Motor neuron (in vitro differentiated cells): ENCODE measurements at places on chromosomes 2 and 18.

GRCh38 chr2:177422271-177422670, 29.7 kb downstream of the AGPS start:
- ATAC-seq, result no peak

DNA sequence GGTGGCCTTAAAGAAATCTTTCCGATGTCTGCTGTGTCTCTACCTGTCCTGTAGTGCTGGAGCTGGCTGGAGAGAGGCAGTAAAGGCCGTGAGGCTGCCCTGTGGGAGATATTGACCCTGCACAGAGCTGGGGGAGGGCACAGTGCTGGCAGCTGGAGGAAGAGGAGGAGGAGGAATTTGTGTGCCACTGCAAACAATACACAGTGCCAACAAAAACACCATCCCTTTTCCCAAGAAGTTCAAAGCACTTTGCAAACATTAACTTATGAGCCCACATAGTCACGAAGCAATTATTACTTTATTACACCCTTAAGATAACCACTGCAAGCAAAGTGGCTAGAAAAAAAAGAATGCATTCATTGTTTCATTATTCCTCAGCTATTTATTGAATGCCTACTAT, 45.0 kb upstream of the CYTIP start:
- no peak for ATAC-seq

DNA sequence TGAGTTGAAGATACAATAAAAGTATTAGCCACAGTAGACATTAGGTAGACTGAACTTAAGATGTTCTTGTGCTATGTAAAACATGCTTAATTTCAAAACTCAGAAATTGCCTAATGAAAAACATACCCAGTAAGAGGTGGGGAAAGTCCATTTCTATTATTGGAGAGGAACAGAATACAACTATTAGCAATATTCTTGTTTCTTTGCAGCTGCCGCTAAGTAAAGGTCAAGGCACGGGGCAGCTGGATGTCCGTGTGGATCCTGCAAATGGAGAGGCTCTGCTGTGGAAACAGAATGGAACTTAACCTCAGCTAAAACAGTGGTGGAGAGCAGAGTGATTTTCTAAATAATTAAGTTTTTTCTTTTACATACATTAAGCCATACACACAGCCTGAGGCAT, 139.2 kb upstream of the ARHGAP28 start:
- no peak for ATAC-seq

GRCh38 chr2:85794491-85795121, 40.8 kb downstream of the ATOH8 start:
- peak; percentile 44 for ATAC-seq

DNA sequence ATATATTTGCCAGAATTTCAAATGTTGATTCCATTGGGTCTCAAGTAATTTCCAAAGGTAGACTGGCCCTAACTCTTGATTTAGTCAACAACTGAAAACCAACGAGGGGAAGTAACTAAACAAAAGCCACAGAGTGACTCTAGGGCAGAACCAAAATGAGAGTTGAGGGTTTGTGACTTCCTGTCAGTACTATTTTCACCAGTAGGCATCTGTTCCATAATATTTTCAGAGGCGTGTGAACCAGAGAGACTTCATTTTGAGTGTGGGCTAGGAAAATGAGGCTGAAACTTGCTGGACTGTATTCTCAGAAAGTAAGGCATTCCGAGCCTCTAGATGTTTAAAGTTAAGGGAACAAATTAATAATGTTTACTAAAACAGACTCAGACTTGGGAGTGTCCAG, 70.6 kb downstream of the GDF7 start:
- no peak for ATAC-seq

- ATAC-seq, result no peak
Observed at GRCh38 chr18:159037-159652, 788 bp downstream of the USP14 start.

GRCh38 chr2:120323214-120323613, 22.7 kb upstream of the INHBB start:
- ATAC-seq, result peak; percentile 19

- ATAC-seq, result no peak
Observed at GRCh38 chr2:99545066-99545465, 55.2 kb upstream of the REV1 start.

GRCh38 chr2:157771234-157771633, 104.9 kb downstream of the ACVR1 start:
- ATAC-seq, result no peak

DNA sequence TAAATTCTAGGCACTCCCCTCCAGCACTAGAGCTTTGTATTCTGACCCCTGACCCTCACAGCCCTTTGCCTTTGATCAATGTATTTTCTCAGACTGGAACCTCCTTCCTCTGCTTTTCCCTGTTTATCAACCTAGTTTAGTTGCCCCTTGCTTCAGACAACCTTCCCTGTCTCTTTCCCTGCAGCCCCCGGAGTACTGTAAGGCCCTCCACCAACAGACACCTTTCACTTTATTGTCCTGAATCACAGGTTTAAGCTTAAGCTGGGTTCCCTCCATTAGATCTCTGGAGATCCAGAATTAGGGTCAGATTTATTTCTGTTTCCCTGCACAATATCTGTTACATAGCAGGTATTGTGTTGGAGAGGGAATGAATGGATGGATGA, 140.2 kb downstream of the DDX1 start:
- no peak for ATAC-seq

- no peak for ATAC-seq
Observed at GRCh38 chr2:128390256-128390990, 71.8 kb upstream of the HS6ST1 start.

DNA sequence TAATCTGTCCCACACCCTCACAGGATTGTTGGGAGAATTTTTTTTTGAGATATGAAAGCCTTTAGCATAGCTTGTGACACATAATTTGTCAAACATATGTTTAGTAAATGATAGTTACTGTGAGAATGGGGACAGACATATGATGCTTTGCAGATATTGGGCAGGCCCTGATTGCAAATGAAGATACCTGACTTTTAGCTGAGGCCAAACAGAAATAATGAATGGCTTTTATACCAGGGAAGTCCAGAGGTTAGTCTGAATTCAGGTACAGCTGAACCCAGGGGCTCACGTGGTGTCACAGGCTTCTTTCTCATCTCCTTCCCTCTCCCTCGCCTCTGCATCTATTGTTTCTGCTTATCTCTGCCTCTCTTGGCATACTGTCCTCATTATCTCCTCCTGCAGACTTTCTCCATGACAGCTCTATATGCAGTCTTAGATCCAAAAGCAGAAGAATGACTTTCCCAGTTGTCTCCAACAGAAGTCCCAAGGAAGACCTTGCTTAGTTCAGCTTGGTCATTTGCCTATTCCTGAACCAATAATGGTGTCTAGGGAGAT, 4.9 kb upstream of the WNT10A start:
- no peak for ATAC-seq

GRCh38 chr2:124328397-124328796, 303.3 kb downstream of the CNTNAP5 start:
- no peak for ATAC-seq

GRCh38 chr2:238847419-238847801, 475 bp upstream of the TWIST2 start:
- peak; percentile 15 for ATAC-seq

DNA sequence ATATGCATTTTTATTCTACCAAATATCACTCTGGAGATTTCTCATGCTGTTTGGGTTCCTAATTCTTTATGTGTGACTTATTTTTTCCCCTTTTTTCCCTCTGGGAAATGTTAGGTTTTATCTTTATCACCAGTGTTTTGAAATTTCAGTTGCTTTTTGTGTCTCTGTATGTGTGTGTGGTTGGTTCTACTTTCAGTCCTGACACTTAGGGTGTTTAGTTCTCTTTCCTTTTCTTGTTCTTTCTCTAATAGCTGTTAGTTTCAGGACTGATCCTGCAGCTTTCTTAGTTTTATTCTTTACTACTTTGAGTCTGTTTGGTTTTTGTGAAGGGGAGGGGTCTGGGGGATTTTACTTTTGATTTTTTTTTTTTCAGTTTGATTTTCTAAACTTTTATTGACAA, 23.1 kb downstream of the PPM1B start:
- ATAC-seq, result no peak

- ATAC-seq, result no peak
Observed at GRCh38 chr18:10727477-10727876, 201.7 kb downstream of the NAPG start.

DNA sequence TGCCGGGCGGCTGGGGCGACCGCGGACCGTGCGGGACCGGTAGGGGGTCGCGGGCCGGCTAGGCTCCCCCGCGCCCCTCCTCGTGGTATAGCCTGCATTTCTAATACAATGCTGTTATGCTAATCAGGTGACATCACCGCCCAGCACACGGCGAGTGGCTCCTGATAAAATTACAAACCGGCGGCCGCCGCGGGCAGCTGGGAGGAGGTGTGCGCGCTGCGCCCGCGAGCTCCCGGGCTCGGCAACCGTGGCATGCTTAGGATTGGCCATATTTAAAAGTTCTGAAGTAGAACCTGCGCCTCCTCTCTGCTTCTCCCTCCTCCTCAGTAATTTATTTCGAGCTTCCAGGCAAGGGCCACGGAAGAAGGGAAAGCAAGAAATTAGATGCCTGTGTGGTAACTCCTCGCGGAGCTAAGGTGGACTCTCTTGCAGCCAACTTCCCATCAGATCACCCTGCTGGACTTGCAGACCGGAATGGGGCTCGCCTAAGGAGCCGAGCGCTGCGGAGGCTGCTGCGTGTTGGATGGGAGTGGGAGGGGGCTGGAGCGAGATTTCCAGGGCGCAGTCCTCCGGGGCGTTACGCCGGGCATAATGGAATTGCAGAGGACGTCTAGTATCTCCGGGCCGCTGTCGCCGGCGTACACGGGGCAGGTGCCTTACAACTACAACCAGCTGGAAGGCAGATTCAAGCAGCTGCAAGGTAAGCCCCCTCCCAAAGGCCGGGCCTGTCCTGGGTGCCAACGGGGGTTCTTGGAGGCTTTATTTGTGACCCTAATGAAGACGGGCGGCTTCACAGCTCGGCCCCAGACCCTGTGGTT, 102.3 kb downstream of the SPTBN1 start:
- peak; percentile 79 for ATAC-seq

DNA sequence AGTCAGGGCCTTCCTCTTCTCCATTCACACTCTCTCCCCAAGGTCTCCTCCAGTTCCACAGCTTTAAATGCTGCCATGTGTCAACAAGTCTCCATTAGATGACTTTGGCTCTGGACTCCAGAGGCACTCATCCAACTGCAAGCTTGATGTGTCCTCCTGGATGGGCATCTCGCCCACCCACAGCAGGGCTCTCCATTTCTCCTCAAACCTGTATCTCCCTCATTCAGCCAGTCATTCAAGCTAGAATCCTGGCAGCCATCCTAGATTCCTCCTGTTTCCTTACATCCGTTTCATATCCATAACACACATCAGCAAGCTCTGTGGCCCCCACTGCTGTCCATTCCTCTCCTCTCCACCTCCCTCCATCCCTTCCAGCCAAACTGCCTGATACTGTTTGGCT, 88.4 kb upstream of the AFF3 start:
- no peak for ATAC-seq

DNA sequence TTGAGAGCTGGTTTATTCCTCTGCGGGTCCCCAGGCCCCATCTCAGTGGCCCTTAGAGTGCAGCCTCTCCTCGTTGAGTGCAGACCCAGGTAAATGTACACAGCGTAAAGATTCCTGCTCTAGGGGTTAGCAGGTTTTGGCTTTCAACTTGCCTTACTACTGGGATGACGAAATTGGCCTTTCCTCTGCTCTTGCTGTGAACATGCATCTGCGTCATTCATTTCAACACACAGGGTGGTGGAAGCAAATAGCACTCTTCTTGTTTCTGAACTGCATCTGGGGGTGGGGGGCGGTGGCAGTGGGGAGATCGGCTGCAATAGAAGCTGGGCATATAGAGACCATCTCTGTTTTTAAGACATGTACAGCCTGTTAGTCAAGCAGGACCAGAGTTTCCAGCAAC, 16.5 kb upstream of the SLC16A14 start:
- ATAC-seq, result no peak

DNA sequence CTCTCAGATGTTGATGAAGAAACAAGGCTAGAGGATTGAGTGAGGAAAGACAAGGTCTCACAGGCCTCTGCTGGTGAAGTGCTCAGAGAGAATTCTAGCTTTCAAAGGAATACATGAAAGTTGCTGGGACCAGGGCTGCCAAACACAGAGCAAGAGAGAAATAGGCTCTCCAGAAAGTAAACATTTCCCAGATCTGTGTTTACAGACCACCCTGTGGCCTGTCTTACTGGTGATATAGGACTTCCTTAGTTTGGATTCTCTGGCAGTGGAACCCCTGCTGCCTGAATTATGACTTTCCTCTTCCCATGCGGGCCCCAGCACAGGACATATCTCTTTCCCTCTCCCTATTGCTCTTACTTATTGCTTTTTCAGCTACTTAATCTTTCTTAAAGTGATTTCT, 64.5 kb downstream of the TACR1 start:
- ATAC-seq, result peak; percentile 31

- no peak for ATAC-seq
Observed at GRCh38 chr2:160061944-160062291, 497 bp downstream of the PLA2R1 start.

GRCh38 chr2:203840655-203841205, 26.8 kb upstream of the CTLA4 start:
- ATAC-seq, result no peak

DNA sequence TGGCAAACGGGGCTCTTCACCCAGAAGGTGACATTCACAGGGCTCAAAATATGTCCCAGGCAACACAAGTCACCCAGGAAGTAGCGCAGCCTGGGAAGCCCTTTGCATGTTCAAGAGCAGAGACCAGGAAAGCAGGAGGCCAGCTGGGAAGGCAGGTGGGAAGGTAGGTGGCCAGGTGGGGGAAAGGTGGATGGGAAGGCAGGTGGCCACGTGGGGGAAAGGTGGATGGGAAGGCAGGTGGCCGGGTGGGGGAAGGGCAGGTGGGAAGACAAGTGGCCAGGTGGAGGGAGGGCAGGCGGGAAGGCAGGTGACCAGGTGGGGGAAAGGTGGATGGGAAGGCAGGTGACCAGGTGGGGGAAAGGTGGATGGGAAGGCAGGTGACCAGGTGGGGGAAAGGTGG, 102.7 kb downstream of the ZNF516 start:
- no peak for ATAC-seq

GRCh38 chr2:124559236-124559635, 534.1 kb downstream of the CNTNAP5 start:
- no peak for ATAC-seq

DNA sequence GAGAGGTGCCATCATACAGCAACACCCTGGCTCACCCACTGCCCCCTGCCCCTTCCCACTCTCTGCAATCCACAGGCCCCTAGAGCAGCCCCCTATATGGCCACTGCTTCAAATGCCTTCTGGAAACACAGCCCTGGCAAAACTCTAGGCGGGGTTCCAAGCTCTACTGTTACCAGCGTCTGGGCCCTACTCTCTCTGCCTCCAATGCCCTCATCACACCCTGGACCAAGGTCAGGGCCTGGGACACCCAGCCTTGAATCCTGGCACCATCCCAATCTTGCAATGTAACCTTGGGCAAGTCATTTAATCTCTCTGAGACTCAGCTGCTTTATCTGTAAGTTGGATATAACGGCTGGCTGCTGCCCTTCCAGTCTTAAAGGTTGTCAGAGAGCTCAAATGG, 39.2 kb upstream of the LOXHD1 start:
- ATAC-seq, result no peak

DNA sequence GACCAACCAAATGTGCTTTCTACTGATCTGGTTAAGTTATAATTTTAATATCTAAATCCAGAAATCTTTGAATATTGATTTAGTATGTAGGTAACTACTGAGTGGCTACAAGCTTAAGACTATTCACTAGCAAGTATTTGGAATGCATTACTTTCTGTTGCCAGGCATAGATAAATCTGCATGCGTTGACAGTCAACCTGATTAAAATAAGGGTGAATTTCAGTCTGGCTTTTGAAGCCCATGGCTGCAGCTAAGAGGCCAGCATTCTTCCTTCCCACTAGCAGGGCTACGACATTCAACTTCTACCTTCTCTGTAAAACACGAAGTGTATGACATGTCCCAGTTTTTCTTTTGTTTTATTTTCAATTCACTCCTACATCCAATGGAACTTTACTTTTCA, 340.6 kb downstream of the EPHA4 start:
- ATAC-seq, result no peak

GRCh38 chr2:204110338-204110741, 173.8 kb downstream of the ICOS start:
- no peak for ATAC-seq
